T-helper 2 cell (primary cell): ENCODE measurements at places on chromosomes 7 and 10.
A peak's percentile ranks its signal among the peaks of the same experiment; 100 is the strongest.

GRCh38 chr10:2924431-2924830, 142.9 kb upstream of the PFKP start:
- DNase-seq: no peak

DNA sequence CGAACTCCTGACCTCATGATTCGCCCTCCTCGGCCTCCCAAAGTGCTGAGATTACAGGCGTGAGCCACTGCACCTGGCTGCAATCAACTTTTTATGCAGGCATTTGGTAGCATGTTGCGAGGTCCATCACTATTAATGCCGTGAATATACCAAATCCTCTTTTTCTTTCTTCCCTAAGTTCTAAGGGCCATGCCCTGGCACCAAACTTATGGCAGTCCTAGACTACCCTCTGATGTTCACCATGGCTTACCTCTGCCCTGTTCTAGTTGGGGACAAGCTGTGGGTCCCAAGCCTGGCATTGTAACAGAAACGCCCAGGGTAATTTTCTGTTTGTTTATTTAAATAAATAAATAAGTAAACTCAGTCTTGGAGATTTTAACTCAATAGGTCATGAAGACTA, 13.3 kb downstream of the PRSS2 start:
- no peak for DNase-seq

- peak; percentile 22 for DNase-seq
Measured at GRCh38 chr7:158541346-158542010, 46.1 kb downstream of the PTPRN2 start.

GRCh38 chr10:86659161-86659691, 4.9 kb downstream of the OPN4 start:
- DNase-seq: no peak

DNA sequence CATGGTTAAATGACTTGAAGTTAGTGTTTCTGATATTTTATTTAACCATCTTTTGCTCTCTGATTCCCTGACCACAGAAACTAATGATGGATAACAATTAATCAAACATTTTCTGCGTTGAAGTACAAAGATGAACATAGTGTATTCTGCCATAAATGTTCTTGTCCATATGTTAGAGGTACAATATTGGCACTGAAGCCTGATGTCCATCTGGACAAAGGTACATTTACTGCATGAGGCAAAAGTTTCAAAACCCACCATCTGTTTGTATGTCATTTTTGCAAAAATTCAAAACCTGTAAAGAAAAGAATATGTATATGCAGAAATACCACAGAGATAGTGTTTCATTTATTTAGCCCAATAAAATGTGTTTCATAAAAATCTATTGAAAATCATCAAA, 861.5 kb downstream of the ANKRD7 start:
- no peak for DNase-seq

- DNase-seq: no peak
Measured at GRCh38 chr7:45721686-45722598, 147.8 kb downstream of the ADCY1 start.

GRCh38 chr7:28088901-28089714, 91.5 kb downstream of the JAZF1 start:
- DNase-seq: no peak

DNA sequence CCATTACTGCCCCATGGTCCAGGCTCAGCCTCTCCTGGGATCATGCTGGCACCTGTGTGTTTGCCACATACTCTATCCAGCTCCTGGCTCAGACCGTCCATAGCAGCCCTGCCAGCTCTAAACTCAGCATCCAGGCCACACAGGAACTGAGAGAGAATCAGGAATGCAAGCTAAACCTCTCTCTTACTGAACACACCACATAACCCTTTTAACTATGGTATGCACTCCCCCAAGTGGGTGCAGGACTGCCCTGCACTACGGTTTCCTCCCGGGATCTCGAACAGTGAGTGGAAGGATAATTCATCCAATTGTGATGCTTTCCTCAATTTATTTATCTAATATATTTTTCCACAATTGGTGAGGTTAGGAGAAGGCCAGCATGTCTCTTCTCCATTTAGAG, 17.1 kb upstream of the ZNF800 start:
- no peak for DNase-seq

- DNase-seq: peak; percentile 95
Measured at GRCh38 chr10:25015828-25016375, at the start of gene ENKUR. Gene ENKUR (minus strand): TSS chr10:25016158. CDS start chr10:25015936, 222 bp downstream.

DNA sequence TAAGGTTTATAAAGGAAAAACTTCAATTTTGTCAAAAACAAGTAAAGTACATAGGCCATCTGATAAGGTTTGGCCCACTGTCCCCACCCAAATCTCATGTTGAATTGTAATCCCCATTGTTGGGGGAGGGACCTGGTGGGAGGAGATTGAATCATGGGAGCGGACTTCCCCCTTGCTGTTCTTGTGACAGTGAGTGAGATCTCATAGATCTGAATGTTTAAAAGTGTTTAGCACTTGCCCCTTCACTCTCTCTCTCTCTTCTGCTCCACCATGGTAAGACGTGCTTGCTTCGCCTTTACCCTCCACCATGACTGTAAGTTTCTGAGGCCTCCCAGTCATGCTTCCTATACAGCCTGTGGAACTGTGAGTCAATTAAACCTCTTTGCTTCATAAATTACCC, 18.2 kb downstream of the MRPL32 start:
- no peak for DNase-seq

GRCh38 chr10:88835096-88835909, 16.3 kb downstream of the ANKRD22 start:
- peak; percentile 72 for DNase-seq

DNA sequence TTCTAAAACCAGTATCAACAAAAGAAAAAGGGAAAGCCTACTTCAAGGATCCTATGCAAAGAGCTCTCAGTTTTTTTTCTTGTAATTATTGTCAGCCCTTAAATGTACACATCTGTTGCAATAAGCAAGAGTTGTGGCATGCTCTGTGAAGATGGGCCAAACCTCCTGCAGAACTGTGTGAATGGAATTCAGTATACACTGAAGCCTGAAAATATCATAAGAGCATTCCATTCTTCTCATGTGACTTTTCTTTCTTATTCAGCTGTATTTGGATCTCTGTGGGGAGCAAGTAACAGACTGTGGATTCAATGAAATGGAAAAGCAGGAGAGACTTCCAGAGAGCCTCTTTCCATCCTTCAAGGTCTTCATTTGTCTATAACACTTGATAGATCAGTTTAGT, 130.7 kb downstream of the SAMD9 start:
- DNase-seq: no peak

DNA sequence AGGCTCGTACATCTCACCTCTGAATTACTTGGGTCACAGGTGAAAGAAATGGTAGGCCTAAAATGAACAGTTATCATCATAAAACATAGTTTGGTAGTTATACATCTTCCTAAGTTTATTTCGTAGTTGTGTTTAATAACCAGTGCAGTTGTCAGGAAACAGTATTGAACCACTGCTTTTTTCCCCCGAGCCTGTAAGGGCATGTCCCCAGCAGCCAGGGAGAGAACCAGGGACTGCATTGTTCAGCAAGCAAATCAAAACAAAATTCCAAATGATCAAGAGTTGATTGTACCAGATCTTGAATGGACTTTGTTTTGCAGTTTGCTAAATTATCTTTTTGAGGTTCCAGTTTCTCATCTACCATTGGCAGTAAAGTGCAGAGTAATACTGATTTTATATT, 2.4 kb downstream of the EIF4H start:
- no peak for DNase-seq

DNA sequence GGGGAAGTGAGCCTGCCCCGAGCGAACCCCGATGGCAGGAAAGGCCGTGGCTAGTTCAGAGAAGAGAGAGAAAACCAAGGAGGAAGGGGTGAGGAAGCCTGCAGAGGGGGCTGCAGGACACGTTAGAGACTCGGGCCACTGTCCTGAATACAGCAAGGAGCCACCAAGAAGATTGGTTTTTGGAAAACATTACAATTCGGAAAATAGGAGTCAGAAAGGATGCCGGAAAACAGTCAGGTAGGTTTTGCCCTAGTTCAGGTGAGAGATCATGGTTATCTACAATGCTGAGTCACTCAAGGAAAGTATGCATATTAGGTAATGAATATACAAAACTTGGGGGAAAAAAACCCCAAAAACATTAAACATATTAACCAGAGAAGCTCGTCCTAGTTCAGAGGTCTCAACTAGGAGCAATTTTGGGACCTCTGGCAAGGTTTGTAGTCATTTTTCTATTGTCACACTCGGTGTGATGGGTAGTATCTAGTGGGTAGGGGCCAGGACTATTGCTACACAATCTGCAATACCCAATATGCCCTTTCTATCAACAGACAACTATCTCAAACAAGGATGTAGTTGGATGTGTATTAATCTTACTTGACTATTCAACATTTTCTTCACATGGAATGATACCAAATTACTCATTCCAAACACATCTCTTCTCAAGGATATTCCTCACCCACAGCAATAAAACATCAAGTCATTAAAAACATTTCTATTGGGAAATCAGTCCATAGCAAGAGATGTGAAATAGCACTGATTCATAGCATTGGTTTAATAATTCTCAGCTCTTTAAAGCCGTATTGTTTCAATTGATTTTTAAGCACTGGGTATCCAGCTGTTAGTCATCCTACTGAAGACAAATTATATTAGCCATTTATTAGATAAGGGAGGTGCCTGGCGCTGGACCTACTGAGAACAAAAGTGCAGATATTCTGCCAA, 74.4 kb upstream of the RSU1 start:
- peak; percentile 25 for DNase-seq

DNA sequence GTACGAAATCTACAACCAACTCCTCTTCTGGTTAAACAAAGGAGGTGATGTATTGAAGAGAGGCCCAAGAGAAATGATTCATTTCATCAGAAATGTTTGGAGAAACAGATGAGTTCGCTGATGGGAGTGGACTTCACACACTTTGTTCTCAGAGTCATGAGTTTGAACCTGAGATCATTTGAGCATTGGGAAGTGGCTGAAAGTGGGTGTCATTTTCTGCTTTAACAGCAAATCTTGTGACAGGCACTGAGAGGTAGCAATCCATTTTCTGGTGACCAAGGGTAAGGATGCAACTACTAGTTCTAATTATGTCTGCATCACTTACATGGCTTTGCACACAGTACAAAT, 51.4 kb downstream of the RBM20 start:
- DNase-seq: no peak

GRCh38 chr7:92833766-92834506, 2.4 kb downstream of the CDK6 start:
- peak; percentile 54 for DNase-seq

- DNase-seq: peak; percentile 19
Measured at GRCh38 chr7:24812305-24812945, 55.2 kb upstream of the GSDME start.

DNA sequence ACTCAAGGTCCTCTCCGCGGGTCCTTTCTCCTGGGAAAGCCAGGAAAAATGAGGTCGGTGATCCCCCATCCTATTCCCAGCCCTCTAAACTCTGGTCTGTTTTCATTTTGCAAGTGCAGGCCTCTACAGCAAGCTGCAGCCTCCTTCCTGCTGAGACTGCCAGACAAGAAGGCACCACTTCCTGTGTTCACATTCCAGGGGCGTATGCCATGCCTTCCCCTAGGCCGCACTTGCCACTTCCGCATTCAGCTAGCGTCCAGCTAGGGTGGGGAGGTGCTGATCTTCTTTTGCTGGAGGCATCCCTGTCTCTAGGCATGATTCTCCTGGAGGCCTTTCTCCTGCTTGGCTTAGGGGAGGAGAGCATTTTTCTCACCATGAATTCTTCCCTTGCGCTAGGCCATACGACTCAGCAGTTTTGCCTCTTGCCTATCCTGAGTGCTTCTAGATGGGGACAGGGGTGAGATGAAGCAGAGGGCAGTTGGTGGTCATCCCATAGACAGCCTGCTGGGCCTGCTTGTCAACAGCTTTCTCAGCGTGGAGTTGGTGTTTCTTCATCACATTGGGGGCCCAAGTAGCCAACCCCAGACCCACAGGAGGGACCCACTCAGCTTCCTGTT, 328.9 kb downstream of the RPS24 start:
- no peak for DNase-seq

DNA sequence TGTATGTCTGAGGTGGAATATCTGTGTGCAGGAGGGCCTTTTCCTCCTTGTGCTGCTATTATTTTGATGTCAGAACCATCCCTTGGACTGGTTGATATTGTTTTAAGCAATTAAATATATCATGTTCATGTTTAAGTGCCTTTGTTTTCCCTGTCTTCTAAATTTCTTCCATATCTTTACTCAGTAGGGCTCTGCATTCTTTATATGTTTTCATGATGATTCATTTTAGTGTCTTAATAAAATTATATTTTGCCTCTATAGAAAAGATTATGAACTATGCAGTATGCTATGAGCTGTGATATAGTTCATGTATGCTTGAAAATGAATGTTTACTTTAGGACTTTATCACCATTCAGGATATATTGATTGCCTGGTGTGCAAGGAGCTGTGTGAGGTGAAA, 34.8 kb downstream of the AHR start:
- no peak for DNase-seq

GRCh38 chr10:53315709-53316108, 543.1 kb upstream of the MBL2 start:
- DNase-seq: no peak

DNA sequence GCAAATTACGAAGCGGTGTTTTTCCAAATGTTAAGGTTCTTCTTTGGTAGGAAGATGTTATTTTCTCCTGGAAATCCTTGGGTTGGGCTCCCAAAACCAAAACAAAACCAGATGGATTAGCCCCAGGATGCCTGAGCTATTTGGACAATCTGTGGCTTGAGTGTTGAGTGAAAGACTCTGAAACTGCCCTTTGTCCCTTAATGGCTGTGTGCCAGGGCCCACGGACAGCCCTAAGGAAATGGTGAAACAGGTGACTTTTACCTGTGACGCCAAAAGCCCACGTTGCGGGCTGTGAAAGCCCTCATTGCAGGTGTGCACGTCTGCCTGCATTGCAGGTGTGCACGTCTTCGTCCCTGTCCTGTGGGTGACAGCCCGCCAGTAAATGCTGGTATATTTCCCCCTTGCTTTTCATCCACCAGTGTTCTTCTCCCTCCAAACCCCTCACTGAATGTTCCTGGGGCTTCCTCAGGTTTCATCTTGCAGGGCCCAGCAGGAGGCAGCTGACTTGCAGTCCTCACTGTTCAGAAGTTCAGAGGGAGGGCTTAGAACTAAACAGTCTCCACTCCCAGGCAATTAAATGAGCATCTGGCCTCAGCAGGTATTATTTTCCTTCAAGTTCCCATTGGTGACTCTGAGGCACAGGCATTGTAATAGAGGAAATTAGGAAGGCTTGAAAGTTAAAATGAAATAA, 10.7 kb downstream of the PFKP start:
- DNase-seq: no peak

DNA sequence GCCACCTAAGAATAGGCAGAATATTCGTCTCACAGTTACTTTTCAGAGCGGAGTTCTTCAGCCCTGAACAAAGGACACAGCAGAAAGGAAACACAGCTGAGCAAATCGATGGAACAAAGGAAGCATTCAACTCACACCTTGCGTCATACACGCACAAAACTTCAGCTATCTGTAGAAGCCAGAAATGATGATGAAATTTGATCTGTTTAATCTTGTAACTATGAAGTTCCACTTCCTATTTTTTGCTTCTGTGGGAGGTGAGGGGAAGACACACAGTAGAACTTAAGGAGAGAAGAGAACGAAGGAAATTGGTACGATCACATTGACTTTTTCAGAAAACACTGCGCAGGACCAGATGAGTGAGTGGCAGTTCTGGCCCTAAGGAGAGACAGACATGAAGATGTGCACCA, 26.2 kb downstream of the FAM171A1 start:
- DNase-seq: no peak
